ENCODE measurements at places on chromosomes 16 and 17. TPM values are rescaled to one million over a fixed set of nuclear protein-coding genes. Genes with fewer than 3 reads are reported as not detected.
A peak's percentile ranks its signal among the peaks of the same experiment; 100 is the strongest.

CLDN6 gene
- not detected for total RNA-seq

GRCh38 chr17:48868916-48869500 is 23.6 kb upstream of the ATP5MC1 start:
- DNase-seq = no peak

- no peak for DNase-seq
Observed at GRCh38 chr16:24234737-24235136, 21.4 kb upstream of the CACNG3 start.

- no peak for DNase-seq
Observed at GRCh38 chr16:53529513-53529912, 26.5 kb upstream of the AKTIP start.

- peak; percentile 32 for DNase-seq
Observed at GRCh38 chr16:11682655-11683096, 14.4 kb downstream of the SNN start.

All from dermis blood vessel endothelial cell (primary cell).